Thoracic aorta (tissue), 2 donors: ENCODE measurements at places on chromosomes 6 and 20.

DNA sequence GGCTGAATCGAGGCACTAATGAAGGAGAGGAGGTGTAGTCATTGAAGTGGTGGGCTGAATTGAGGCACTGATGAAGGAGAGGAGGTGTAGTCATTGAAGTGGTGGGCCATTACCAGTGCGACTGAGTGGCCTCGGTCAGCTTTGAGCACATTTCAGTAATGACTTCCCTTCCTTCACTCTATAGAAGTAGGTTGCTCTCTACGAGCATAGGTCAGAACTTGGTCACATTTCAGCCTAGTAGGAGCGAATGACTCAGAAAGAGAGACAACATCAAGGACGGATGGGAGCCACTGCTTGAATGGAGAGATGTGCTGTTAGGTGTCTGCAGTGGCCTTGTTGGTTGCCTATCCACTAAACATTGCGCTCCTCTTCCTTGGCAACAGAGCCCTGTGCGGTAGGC, 39.5 kb downstream of the ZDHHC14 start:
- no peaks in the 10 kb centered on the region for H3K36me3 ChIP-seq
- H3K4me1 ChIP-seq: no peaks in the 10 kb centered on the region
- H3K4me3 ChIP-seq: no peak overlapping the region
- H3K27me3 ChIP-seq: no peaks in the 10 kb centered on the region

DNA sequence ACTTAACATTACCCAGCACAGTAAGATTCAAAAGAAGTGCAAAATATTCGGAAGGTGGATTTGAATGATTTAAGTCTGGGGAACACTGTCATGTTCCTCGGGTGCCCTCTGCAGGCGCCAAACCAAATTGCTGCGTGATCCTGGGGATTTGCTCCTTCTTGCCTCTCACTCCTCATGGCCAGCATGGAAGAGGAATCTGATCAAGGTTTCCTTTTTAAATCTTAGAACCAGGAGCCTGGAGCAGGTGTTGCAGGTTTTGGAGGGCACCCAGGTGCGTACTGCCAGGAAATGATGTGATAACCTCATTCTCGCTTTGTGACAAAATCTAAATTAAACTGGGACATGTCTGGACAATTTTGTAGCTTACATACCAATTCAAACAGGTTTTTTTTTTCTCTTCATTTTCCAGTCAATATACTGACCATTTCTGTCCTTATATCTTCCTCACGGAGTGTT, 8.1 kb upstream of the PFDN4 start:
- H3K27ac ChIP-seq: no peak overlapping the region
- H3K4me3 ChIP-seq: no peak overlapping the region
- H3K27me3 ChIP-seq: no peaks in the 10 kb centered on the region
- H3K36me3 ChIP-seq: no peaks in the 10 kb centered on the region

DNA sequence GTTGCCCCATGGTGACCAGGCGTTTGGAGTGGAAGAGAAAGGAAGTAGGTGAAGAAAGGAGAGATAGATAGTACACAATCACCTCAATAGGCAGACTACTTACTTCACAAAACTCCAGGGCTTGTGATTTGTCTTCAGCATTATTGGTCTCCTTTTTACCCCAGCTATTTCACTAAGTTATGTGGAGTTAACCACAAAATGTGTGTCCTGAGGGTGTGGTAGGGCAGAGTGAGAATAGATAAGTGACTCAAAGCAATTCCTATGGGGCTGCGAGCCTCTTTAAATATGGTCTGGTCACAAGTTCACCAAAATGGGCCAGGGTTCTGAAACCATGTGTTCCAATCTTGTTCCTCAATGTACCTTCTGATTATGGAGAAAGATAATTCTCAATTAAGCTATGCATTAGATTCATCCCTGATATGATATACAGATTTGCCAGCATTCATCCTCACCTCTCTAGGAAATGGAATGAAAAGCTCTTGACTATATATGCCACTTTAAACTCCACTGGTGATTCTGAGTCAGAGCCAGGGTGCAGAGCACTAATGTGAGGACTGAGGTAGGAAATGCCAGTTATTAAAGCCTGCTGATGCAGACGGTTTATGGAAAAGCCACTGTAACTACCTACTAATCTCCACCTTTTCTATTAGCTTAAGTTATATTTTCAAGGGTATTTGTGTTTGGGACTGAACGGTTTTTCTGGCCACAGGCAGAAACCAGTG, 310.6 kb upstream of the MANEA start:
- H3K4me1 ChIP-seq: no peaks in the 10 kb centered on the region
- no peak overlapping the region for H3K27ac ChIP-seq
- no peaks in the 10 kb centered on the region for H3K36me3 ChIP-seq

DNA sequence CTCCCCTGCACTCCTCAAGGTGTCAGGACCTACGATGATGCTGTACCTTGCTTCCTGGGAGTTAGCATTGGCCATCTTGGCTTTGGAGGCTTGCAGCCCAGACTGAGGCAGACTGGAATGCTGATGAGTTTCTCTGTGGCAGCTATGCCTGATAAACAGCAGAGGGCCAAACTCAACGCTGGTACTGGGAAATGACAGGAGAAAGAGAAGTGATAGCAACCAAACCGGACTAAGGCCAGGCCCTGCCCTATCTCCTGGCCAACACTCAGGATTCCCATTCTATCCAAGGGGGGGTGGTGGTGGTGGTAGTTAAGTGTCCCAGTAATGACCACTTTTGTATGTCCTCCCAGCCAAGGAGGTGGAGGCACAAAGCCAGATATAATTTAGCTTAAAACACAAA, 90.0 kb upstream of the DTNBP1 start:
- no peaks in the 10 kb centered on the region for H3K36me3 ChIP-seq
- H3K4me1 ChIP-seq: no peaks in the 10 kb centered on the region
- no peak for DNase-seq
- H3K27me3 ChIP-seq: no peaks in the 10 kb centered on the region
- no peak overlapping the region for H3K27ac ChIP-seq
- no peak overlapping the region for H3K4me3 ChIP-seq

DNA sequence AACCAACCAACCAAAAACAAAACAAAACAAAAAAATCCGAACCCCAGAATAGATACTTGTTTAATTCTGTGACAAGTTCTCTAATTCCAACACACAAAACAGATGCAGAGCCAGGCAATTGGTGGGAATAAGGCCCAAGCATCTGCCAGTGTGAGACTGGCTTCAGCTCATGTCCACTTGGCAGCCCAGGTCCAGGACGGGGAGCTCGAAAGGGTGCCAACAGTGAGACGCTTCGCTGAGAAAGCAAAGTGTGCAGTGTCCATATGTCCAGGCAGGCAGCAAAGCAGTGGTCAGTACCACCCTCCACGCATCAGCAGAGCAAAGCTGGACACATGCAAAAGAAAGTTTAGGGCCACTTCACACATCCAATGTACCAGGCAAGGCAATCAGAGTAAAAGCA, 102.9 kb downstream of the RALGAPA2 start:
- no peaks in the 10 kb centered on the region for H3K27me3 ChIP-seq
- no peaks in the 10 kb centered on the region for H3K4me1 ChIP-seq
- DNase-seq: no peak
- H3K27ac ChIP-seq: no peak overlapping the region

DNA sequence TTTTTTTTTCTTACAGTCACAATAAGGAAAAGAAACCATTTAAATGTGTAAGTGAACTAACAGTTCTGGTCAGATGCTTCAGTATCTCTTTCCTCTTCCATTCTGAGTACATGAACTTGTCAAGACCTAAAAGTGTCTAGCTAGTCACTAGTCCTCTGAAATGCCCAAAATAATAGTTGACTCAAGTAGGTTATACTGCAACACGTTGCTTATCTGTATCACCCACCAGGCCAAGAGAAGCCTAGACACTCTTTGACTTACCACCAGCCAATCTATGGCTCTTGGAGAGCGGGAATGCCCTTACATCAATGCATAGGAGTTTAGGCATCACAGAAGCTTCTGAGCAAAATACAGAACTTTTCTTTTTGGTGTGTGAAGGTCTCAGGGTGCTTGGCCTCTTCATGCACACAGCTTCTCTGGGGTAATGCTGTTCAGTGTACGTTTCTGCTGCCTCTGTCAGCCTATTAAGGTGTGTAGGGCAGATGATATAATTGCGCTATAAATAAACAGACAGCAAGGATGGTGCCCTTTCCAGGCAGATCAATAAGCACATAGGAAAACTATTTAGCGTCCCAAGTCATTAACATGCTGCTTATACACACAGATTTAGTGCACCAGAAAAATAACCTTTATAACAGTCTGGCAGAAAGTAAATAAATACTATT, 7.8 kb upstream of the GFOD1 start:
- no peaks in the 10 kb centered on the region for H3K36me3 ChIP-seq
- H3K4me1 ChIP-seq: no peaks in the 10 kb centered on the region
- DNase-seq: no peak
- no peak overlapping the region for H3K27ac ChIP-seq
- no peaks in the 10 kb centered on the region for H3K27me3 ChIP-seq

DNA sequence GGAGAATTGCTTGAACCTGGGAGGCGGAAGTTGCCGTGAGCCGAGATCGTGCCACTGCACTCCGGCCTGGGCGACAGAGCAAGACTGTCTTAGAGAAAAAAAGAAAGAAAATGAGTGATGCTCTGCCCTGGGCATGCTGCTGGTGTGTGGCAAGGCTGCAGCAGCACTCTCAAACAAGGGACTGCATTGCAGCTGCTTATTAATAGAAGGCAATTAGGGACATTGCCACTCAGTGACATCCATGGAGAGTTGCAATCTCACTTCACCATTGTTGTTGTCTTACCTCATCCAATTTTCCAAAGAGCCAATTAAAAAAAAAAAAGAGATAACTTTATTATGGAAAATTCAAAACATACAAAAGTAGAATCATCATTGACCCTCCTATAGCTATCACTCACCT, 131.1 kb downstream of the LRRC1 start:
- H3K27me3 ChIP-seq: no peaks in the 10 kb centered on the region
- no peaks in the 10 kb centered on the region for H3K36me3 ChIP-seq
- DNase-seq: no peak
- no peak overlapping the region for H3K27ac ChIP-seq

- no peak for DNase-seq
- H3K27ac ChIP-seq: no peak overlapping the region
- H3K4me1 ChIP-seq: no peaks in the 10 kb centered on the region
- H3K36me3 ChIP-seq: no peaks in the 10 kb centered on the region
- H3K27me3 ChIP-seq: peaks cover 3% of the 10 kb centered on the region
- no peak overlapping the region for H3K4me3 ChIP-seq
Observed at GRCh38 chr6:127812985-127813698, 87.7 kb downstream of the THEMIS start.

DNA sequence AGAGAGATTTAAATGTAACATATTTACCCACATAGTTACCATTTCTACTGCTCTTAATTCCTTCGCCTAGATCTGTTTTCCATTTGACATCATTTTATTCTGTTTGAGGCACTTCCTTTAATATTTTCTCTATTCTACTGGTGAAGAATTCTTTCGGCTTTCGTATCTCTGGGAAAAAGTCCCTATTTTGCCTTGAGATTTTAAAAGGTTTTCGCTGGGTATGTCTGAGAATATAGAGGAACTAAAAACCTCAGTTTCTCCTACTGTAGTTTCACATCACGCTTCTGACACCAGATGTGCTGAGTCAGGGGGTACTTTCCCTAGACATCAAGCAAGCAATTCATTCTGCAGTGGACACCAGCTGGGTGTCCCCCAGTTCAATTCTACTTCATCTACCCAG, 61.7 kb downstream of the E2F3 start:
- no peak for DNase-seq
- H3K27ac ChIP-seq: no peak overlapping the region
- no peaks in the 10 kb centered on the region for H3K36me3 ChIP-seq
- no peak overlapping the region for H3K4me3 ChIP-seq
- peaks cover 7% of the 10 kb centered on the region for H3K4me1 ChIP-seq

DNA sequence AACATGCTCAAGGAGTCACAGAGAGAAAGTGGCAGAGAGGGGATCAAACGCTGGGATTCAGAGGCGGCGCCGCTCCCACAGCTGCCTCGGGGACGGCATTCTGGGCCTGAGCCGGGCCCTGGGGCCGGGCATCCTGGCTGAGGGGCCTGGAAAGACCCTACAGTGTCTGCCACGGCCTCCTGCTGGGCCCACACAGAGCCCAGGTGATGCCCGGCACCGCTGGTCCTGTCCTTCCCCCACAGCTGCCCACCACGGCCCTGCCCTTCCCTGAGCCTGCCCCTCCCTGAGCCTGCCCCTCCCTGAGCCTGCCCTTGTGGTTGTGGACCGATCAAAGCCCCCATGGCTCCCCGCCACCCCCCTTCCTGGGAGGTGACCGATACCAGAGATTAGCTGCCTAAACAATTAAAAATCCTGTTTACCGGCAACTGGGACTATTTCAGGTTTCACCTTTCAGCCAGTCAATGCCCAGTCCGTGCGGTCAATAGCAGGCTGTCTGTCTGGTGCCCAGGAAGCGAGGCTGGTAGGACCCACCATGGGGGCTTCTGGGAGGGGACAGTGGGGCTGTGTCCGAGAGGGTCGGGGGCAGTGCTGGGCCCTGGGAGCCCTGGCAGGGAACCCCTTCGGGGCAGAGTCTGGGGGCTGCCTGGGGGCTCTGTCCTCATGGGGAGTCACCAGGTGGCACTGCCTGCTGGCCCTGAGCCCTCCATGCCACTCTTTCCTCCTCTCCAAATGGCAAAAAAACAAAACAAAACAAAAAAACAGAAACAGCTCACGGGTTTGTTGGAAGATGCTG, 55.4 kb upstream of the GATA5 start:
- H3K4me1 ChIP-seq: no peaks in the 10 kb centered on the region
- no peak for DNase-seq
- H3K4me3 ChIP-seq: no peak overlapping the region
- no peaks in the 10 kb centered on the region for H3K36me3 ChIP-seq
- no peak overlapping the region for H3K27ac ChIP-seq
- H3K27me3 ChIP-seq: no peaks in the 10 kb centered on the region

- no peaks in the 10 kb centered on the region for H3K27me3 ChIP-seq
- peak overlapping the region; percentile 90 for H3K4me3 ChIP-seq
- peak overlapping the region; percentile 92 for H3K27ac ChIP-seq
Observed at GRCh38 chr20:49278818-49279676, 1.2 kb upstream of the ZNFX1 start.

DNA sequence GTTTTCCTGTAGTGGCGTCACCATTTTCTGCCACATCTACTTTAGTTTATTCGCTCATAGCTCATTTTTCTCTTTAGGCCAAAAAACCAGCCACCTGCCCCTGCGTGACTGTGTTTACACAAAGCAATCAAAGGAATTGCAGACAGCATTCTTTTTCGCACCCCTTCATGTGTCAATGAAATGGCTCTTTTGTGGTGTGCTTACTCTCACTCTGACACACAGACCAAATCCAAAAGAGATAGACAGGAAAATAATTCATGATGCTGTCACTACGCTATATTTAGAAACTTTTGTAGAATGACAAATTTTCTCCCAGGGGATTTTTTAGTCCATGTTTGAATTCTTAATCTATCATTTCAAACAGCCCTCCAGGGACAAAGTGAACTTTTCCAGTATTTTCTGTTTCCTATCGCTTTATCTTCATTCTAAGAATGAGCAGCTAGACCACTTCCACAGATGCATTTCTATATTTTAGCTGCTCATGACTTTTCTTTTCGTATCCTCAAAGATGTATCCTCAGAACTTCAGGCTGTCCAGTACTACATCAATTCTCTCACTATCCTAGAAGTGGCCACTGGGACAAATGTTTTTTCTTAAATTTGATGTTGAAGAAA, 37.9 kb upstream of the KHDRBS2 start:
- no peaks in the 10 kb centered on the region for H3K36me3 ChIP-seq
- H3K27me3 ChIP-seq: no peaks in the 10 kb centered on the region
- H3K4me3 ChIP-seq: no peak overlapping the region
- H3K27ac ChIP-seq: no peak overlapping the region
- no peak for DNase-seq

GRCh38 chr6:38239719-38240451, 399.8 kb downstream of the BTBD9 start:
- no peak overlapping the region for H3K4me3 ChIP-seq
- DNase-seq: no peak
- no peak overlapping the region for H3K27ac ChIP-seq
- H3K36me3 ChIP-seq: no peaks in the 10 kb centered on the region

GRCh38 chr6:49556429-49556837, 6.0 kb downstream of the C6orf141 start:
- peaks cover under 1% of the 10 kb centered on the region for H3K4me1 ChIP-seq
- H3K4me3 ChIP-seq: no peak overlapping the region
- no peaks in the 10 kb centered on the region for H3K36me3 ChIP-seq
- DNase-seq: no peak
- no peak overlapping the region for H3K27ac ChIP-seq
- H3K27me3 ChIP-seq: no peaks in the 10 kb centered on the region
